Muscle of leg (tissue), 16 donors: ENCODE measurements at places on chromosomes 12 and 14. TPM values are rescaled to one million over a fixed set of nuclear protein-coding genes. Genes with fewer than 3 reads are reported as not detected.

- no peak overlapping the region for H3K4me3 ChIP-seq
- peaks cover 3% of the 10 kb centered on the region for H3K4me1 ChIP-seq
- no peaks in the 10 kb centered on the region for H3K36me3 ChIP-seq
- no peaks in the 10 kb centered on the region for H3K27me3 ChIP-seq
- no peak overlapping the region for H3K27ac ChIP-seq
Measured at GRCh38 chr14:29892327-29892726, 35.3 kb downstream of the PRKD1 start.

The OAS3 gene
- total RNA-seq: 4.7 TPM

The MSRB3 gene
- total RNA-seq: 37.9 TPM

DNA sequence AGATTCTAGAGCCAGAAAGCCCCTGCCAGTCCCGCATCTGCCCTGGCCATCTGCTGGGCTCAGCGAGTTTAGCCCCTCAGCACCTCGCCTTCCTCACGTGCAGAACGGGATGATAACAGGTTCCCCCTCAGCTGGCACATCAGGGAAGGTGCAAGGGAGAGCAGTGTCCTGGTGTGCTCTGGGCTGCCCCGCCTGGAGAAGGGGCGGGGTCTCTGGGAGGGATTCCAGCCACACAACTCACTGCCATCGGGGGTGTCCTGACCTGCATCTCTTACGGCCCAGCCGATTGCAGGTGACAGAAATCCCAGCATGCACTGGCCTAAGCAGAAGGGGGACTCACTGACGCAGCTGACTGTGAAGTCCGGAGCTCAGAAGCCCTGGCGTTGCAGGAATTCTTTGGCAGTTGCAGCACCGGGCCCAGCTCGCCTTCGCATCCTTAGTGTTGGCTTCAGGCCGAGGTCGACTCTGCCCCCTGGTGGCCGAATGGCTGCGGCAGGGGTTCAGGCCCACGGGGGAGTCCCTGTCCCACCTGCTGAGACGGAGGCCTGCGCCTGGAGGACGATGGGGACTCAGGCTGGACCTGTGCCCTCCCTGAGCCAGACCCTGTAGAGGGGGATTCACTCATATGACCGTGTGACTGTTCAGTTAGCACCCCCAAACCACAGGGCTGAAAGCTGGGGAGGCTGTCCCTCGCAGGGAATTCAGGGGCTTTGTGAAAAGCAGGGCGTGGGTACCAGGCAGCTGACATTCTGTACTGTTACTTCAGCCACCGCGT is 178.6 kb downstream of the ADGRD1 start:
- H3K4me3 ChIP-seq: no peak overlapping the region
- peak; percentile 86 for DNase-seq
- H3K27ac ChIP-seq: no peak overlapping the region
- H3K4me1 ChIP-seq: peaks cover 5% of the 10 kb centered on the region
- no peaks in the 10 kb centered on the region for H3K36me3 ChIP-seq

The PTPN6 gene
- 5.8 TPM for total RNA-seq

The PDE3A gene
- total RNA-seq: 11.3 TPM

The CCDC175 gene
- not detected for total RNA-seq

The LTB4R2 gene
- total RNA-seq: 1.9 TPM

The ALDH1L2 gene
- total RNA-seq: 7.5 TPM

DNA sequence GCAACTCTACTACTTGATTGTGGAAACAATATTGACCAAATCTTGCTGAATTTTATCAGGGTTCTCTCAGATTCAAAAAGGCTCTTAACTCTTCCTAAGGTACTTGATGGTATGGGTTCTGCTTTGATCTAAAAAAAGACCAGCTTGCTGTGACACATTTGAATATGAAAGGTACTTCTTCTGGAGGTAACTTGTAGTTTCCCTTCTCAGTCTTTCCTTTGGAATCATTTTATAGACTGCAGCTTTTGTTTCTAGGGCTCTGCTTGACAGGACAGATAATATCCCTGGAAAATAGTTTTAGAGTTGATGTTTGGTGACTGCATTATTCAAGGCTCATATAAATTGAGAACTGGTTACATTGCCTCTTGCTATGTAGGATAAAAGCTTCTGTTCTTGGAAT is 251.9 kb downstream of the FUT8 start:
- H3K27me3 ChIP-seq: no peaks in the 10 kb centered on the region
- DNase-seq: no peak
- H3K4me1 ChIP-seq: no peaks in the 10 kb centered on the region

The KRT4 gene
- 0.04 TPM for total RNA-seq

GRCh38 chr14:35956376-35957085 is 130.4 kb downstream of the BRMS1L start:
- H3K36me3 ChIP-seq: no peaks in the 10 kb centered on the region
- no peak for DNase-seq
- no peak overlapping the region for H3K4me3 ChIP-seq
- H3K27me3 ChIP-seq: no peaks in the 10 kb centered on the region
- no peak overlapping the region for H3K27ac ChIP-seq

DNA sequence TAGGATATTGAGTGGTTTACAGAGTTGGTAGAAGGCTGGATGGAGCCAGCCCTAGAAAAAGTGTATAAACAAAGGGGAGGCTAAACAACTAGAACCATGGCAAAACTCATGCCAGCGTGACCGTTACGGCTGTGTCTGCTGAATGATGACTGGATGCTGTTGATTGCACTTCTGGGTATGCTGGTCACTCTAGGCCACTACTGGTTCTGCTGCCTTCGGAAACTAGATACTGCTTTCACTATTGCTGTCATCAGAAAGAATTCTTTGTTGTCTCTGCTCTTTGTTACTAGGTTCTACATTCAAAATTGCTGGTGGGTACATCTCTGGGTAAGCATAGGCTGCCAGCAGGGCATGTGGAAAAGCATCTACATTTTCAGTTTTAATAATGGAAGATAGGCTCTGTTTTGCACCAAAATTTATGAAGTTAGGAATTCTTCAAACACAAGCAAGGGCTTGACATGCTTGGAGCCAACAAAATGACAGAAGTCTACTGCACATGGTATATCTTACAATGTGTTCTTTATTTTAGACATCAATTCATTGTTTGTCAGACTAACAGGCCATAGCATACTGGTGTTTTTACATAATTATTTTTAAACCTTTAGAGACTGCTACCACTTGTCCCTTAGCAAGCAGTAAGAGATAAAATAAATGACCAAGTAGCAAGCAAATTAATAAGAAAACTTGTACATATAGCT is 15.4 kb downstream of the MON2 start:
- H3K4me1 ChIP-seq: no peaks in the 10 kb centered on the region
- H3K4me3 ChIP-seq: no peak overlapping the region
- H3K36me3 ChIP-seq: peaks cover 7% of the 10 kb centered on the region
- no peaks in the 10 kb centered on the region for H3K27me3 ChIP-seq

- no peak for DNase-seq
- H3K27ac ChIP-seq: no peak overlapping the region
- H3K4me3 ChIP-seq: no peak overlapping the region
Measured at GRCh38 chr14:59890676-59891075, 20.1 kb upstream of the RTN1 start.

DNA sequence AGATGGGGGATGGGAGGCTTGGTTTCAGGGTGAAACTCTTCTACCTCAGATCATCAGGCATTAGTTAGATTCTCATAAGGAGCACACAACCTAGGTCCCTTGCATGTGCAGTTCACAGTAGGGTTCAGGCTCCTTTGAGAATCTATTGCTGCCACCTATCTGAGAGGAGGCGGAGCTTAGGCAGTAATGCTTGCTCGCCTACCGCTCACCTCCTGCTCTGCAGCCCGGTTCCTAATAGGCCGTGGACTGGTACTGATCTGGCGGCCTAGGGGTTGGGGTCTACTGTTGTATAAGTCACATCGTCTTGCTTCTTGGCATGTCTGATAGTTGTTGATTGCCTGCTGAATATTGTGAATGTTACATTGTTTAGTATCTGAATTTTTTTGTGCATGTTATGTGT is 12.2 kb downstream of the SCYL2 start:
- H3K36me3 ChIP-seq: peaks cover 2% of the 10 kb centered on the region
- no peak for DNase-seq
- no peak overlapping the region for H3K4me3 ChIP-seq

DNA sequence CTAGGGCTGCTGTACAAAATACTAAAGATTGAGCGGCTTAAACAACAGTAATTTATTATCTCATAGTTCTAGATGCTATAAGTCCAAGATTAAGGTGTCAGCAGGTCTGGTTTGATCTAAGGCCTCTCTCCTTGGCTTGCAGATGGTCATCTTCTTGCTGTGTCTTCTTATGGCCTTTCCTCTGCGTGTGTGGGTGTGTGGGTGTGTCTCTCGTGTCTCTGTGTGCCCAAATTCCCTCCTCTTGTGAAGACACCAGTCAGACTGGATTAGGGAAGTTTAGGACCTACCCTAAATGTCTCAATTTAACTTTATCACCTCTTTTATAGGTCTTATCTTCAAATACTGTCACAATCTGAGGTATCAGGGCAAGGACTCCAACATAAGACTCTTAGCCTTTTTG is 28.3 kb downstream of the DDHD1 start:
- H3K4me3 ChIP-seq: no peak overlapping the region
- no peaks in the 10 kb centered on the region for H3K27me3 ChIP-seq
- DNase-seq: no peak
- H3K4me1 ChIP-seq: no peaks in the 10 kb centered on the region

The OSGEP gene
- 28.8 TPM for total RNA-seq

GRCh38 chr14:90109858-90110257 is 48.1 kb downstream of the KCNK13 start:
- no peaks in the 10 kb centered on the region for H3K36me3 ChIP-seq
- no peak overlapping the region for H3K27ac ChIP-seq
- H3K27me3 ChIP-seq: peaks cover 4% of the 10 kb centered on the region
- DNase-seq: no peak
- H3K4me3 ChIP-seq: no peak overlapping the region
- H3K4me1 ChIP-seq: no peaks in the 10 kb centered on the region

- H3K4me1 ChIP-seq: no peaks in the 10 kb centered on the region
- H3K27ac ChIP-seq: no peak overlapping the region
- no peak for DNase-seq
- no peaks in the 10 kb centered on the region for H3K36me3 ChIP-seq
- peaks cover 2% of the 10 kb centered on the region for H3K27me3 ChIP-seq
Measured at GRCh38 chr14:95052016-95052585, 105.2 kb downstream of the DICER1 start.
